ENCODE measurements at places on chromosomes 6 and 20. TPM values are rescaled to one million over a fixed set of nuclear protein-coding genes. Genes with fewer than 3 reads are reported as not detected.

The TUBB1 gene
- not detected for total RNA-seq

The ZSCAN23 gene
- 1.8 TPM for total RNA-seq

The HUS1B gene
- 0.31 TPM for total RNA-seq

DNA sequence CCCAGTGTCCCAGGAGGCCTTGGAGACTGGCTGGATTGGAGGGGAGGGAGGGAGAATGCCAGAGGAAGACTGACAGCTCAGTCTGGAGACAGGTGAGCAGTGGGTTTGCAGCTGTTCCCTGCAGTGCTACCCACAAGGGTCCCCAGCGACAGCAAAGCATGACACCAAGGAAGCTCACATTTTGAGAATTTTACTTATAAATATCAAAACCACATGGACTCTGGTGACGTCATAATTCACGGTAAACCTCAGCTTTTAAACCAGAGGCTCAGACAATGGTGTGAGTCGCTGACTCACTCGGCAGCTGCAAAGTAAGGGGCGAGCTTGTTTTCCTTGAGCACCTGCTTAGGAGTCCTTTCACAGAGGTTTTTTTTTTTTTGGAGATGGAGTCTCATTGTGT lies 65.2 kb downstream of the THBS2 start:
- DNase-seq = no peak

GRCh38 chr20:25150016-25150415 lies 45.5 kb upstream of the ENTPD6 start:
- DNase-seq = no peak
